NCI-H1105 (cell line): ENCODE measurements at places on chromosomes 1 and 21.

DNA sequence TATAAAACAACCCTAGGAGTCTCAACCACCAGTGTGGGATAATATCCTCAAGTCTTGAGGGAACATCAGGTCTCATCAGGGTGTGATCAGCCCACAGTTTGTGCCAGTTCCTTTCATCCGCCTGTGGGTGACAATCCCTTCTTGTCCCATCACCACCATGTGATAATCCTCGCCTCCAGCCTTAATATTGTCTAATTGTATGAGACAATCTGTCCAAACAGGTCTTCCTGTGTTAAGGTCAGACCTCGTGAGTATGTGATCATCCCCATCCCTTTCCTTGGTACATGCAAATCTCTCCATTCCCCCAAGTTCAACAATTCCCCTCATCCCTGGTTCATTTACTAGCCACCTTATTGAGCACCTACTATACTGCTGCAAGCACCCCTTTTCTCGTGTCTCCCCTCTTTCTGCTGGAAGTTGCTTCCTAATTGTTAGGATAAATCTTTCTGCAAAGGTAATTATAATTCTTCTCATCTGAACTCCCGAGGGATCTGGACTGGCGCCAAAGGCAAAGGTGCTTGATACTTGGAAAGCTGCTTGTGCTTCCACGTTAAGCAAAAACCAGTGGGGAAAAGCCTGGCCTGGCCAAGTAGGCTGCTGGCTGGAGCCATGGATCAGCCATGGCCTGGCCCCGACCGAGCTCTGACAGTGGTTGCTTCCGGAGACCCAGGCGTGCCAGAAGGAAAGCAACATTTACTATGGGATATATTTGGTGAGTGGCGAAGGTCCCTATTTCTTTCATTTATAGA is 92.5 kb downstream of the RNF220 start:
- DNase-seq, result peak; percentile 36

- DNase-seq, result peak; percentile 48
These were observed 18.1 kb upstream of the SLC44A3 start for GRCh38 chr1:94801919-94802546.

GRCh38 chr1:9099555-9099954 is 29.3 kb downstream of the GPR157 start:
- no peak for DNase-seq

GRCh38 chr1:175851749-175852148 is 108.4 kb upstream of the TNR start:
- no peak for DNase-seq

GRCh38 chr1:94067196-94067595 is 53.8 kb downstream of the ABCA4 start:
- DNase-seq, result no peak

DNA sequence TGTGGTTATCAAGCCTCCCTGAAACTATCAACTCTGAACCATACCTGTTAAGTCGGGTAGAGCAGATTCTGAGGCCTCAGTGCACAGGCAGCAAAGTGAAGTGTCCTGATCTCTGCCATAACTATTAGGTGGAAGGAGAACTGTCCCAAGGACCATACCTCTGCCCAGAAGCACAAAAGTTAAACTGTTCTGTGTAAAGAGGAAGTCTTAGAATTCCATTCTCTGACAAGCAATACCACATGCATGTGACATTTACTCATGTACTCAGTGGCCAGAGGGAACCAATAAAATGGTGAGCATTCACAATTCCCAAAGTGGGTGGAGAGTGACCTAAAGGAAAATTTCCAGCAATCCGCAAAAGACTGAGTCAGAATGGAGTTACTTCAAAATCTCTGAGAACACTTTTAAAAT is 61.0 kb downstream of the TOR3A start:
- DNase-seq, result no peak

DNA sequence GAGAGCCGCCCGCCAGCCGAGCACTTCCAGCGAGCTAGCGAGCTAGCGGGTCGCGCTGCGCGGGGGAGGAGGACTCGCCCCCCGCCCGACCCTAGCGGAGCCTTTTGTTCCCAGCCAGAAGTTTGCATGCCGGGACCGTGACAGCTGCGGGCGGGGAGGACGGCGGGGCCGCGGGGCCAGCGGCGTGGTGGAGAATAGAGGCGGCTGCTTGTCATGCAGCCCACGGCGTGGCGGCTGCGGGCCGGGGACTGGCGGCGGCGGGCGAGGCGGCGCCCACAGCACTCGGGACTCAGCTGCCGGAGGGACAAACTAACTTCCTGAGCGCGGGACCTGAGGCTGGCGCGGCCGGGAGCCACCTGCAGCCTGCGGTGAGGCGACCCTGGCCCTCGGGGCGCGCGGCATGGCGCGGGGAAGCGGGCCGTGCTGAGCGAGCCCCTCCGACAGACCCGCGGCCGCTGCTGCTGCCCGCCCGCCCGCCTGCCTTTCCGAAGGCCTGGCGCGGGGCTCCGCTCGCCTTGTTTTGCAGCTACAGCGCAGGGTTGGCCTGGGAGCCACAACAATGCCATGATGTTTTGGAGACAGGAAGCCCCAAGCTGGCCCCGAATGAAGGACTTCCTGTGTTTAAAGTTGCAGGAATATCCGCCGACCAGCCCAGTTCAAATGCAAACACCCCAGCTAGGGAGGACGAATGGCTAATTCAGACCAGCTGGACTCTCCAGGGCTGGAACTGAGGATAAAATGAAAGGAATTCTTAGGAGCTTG is 82.2 kb upstream of the BMP8A start:
- peak; percentile 19 for DNase-seq

GRCh38 chr1:230696722-230697437 is 17.0 kb downstream of the AGT start:
- no peak for DNase-seq

- no peak for DNase-seq
These were observed 38.0 kb upstream of the KDM4A start for GRCh38 chr1:43611950-43612349.

DNA sequence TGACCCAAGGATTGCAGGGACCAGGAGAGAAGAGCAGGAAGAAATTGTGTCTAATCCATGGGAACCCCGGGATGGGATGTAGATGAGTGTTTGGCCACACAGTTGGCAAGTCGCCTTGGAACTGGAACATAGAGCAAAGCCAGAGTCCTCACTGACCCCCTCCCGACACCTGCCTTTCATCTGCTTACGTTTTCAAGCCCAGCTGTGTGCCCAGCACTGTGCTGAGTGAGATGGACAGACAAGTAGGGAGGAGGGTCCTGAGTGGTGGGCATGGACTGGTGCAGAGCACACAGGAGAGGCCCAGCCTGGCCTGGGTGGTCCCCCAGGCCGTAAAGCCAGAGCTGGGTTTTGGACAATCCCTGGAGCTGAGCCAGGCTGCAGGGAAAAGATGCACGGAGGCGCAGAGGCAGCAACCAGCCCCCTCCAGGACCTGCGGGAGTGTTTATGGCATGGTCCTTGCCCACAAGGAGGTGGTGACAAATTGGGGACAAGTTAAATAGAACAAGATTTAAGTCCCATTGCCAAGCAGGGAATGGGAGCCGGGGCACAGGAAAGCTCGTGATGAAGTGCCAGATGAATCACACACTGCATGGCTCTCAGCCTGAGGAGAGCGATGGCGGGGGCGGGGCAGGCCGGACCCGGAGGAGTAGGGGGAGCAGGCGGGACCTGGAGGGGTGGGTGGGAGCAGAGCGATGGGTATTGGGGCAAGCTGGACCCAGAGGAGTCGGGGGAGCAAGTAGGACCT is 157.8 kb upstream of the VAMP3 start:
- no peak for DNase-seq

DNA sequence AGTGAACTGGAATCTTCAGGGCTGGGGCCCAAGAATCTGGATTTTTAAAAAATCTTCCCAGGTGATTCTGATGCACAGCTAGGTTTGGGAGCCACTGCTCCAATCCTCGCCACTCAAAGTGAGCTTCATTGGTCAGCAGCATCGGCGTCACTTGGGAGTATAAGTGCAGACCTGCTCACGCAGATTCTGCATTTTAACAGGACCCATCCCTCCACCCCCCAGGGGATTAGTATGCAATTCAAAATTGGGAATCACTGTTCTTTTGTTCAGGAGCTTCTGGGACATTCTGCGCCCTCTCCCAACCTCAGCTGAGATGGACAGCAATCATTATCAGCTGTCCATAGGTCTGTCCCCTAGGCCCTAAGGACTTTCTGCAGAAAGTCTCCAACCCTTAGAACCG is 53.5 kb downstream of the LGR6 start:
- no peak for DNase-seq

GRCh38 chr1:40011198-40011597 is 29.3 kb upstream of the CAP1 start:
- no peak for DNase-seq

DNA sequence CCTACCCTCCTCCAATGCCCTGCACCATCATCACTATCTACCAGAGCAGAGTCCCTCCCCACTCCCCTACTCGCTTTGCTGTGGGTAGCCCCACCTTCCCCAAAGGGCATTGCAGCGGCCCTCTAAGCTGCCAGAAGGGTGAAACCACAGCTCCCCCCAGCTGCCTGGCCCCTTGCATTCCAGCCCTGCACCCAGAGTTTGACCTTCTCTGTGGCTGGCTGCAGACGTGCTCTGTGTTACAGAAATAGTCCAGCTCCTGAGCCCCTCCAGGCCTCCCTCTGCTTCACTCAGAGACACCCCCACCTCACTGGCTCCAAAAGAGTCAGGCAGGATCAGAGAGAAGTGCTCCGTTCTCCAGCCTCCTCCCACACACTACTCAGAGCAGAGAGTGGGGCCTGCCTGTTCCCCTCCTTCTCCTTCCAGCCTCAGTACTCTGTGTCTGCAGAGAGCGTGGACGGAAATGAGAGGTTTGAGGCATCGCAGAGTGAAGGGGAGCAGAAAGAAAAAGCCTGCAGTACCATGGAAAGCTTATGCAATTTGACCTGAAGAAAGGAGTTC is 63.2 kb downstream of the PLEKHA6 start:
- DNase-seq, result no peak

DNA sequence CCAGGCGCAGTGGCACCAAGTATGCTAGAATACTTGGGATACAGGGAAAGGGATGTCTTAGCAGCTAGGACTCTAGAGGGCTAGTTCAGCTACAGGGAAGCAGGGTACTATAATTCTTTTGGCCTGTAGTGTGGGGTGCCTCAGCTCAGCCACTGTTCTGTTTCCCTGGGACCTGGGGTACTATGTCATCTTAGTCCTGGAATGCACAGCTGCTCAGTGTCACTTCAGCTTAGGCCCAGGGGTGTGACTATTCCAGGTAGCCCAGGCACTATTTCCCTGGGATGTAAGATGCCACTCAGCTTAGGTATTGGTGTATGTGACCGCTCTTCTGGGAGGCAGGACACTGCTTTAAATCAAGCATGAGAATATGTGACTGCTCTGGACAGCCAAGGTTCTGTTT is 34.1 kb downstream of the RGSL1 start:
- no peak for DNase-seq

DNA sequence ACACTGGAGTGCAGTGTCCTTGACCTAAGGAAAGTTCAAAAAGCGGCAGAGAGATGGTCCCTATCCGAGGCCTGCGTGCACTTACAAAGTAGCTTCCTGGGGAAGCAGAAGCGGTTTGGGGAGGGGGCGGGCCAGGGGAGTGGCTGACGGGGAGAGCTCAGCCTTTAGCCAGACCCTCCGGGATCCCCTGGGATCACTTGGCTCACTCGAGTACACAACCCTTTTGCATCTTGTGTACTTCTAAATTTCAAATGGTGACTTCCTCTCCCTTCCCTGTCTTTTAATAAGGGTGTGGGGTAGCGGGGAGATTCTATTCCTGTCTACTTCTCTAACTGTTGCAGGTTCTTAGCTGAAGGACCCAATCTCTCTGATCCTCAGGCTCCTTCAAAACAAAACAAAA is 18.1 kb upstream of the SNX27 start:
- no peak for DNase-seq
